ENCODE measurements at places on chromosomes 7 and 10.
A peak's percentile ranks its signal among the peaks of the same experiment; 100 is the strongest.

DNA sequence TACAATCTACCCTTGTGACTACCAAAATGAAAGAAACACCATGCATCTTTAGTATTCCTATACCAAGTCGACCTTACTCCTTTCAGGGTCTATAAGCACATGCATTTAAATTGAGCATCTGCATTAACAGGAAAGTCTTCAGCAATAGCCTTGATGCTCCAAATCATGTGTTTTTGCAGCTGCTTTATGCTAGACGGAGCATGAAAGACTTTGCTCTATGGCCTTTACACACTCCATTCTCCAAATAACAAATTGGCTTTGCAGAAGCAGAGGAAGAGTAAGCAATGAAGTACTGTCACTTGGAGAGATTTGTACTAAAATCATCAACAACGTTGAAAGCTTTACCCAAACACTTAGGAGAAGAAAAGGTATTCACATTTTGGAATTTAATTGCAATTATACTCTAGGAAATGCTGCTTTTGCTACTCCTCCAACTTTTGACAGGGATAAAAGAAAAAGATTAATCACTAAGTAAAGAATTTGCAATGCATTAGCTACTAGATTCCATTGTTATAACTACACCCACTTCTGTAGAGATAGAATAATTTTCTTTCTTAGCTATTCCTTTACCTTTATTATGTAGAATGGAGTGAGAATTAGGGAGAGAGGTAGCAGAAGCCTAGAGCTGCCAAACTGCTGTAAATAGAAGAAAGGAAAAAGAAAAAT lies 131.8 kb downstream of the SEMA3E start:
- no peak for DNase-seq

DNA sequence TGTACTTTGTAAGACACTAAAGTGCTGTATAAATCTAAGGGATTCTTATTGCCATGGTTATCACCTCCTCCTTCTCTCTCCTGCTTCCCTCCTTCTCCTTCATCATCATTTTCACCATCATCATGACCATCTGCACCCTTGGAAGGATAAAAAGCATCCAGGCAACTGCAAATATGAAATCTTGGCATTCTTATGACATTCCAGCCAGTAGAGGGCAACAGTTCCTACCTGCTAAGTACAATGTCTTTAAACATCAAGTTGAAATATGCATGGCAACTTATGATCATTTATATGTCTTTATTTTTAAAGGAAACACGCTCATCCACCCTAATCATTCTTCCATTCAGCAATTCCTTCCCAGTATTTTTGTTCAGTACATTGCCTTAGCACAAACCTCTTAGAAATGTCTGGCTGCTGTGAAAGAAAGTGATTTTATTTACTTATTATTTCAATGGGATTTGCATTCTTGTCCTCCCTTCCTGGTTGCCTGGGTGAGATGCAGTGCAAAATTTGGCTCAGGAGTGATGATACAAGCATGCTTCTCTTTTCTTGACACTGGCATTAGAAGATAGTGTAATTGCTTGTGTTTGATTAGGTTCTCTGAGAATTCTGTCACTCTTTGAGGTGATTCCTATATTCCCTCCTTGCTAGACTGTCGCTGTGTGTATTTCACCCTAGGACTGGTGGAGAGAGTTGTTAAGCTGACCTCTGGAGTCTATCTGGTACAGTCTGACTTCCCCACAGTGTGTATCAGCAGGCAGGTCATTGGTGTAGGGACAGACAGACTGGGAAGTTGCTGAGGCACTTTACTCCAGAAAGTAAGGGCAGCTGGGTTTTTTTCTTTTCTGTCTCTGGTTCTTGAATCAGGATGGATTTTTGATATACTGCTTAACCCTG lies 188.5 kb upstream of the BMPER start:
- peak; percentile 33 for DNase-seq

DNA sequence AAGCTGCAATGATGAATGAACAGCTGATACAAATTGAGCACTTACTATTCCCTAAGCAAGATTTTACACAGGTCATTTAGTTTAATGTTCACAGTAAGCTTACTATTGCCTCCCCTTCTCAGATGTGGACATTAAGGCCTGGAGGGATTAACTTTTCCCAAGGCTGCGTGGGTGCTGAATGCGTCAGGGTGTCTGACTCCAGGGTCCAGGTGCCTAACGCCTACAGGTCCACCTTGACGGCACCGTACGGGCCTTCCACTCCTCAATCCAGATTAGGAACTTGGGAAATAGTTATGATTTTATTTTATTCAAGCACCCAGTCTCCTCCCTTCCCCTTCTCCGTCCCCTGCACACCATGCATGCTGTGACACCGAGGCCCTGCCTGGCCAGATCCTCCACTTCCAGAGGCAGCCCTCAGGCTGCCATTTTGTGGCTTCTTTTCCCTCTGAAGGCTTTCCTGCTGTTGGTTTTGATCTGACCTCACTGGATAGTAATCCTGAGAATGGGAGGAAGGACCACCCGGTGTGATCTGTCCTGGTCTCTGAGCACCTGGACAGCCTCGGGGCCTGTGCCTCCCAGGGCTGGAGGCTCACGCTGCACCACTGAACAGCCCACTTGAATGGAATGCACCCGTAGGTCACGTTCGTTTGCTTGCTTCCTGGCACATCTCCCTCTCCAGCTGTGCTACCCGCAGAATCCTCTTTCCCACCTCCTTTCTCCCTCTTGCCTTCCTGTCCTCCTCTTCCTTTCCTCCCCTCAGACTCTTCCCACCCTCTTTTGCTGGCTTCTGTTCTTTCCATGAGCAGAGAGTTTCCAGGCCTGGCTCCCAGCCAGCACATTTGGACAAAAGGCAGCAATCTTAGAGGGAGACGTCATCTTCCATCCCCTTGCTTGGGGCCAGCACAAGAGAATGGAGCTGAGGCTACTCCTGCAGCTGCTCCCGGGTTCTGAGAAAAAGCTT lies 14.4 kb downstream of the DENND2A start:
- DNase-seq, result no peak

GRCh38 chr10:101229266-101230182 lies at the start of gene LBX1:
Gene LBX1, minus strand, starts transcription at chr10:101229463. Its CDS starts 648 bp downstream, at chr10:101228815.
- DNase-seq, result no peak

- DNase-seq, result no peak
Observed at GRCh38 chr7:6545398-6546126, 5.7 kb downstream of the GRID2IP start.

GRCh38 chr7:132138817-132139216 lies 437.5 kb downstream of the PLXNA4 start:
- DNase-seq, result no peak

Data from iPS DF 6.9 (cell line).